Calu3 (cell line): ENCODE measurements at places on chromosomes 7 and 10. TPM values are rescaled to one million over a fixed set of nuclear protein-coding genes. Genes with fewer than 3 reads are reported as not detected.

GRCh38 chr10:74206746-74207145 is 55.7 kb downstream of the ADK start:
- H3K4me1 ChIP-seq, result peaks cover 16% of the 10 kb centered on the region
- no peak overlapping the region for H3K4me3 ChIP-seq
- peak; percentile 24 for DNase-seq
- H3K27ac ChIP-seq, result no peak overlapping the region
- H3K36me3 ChIP-seq, result peaks cover under 1% of the 10 kb centered on the region

DNA sequence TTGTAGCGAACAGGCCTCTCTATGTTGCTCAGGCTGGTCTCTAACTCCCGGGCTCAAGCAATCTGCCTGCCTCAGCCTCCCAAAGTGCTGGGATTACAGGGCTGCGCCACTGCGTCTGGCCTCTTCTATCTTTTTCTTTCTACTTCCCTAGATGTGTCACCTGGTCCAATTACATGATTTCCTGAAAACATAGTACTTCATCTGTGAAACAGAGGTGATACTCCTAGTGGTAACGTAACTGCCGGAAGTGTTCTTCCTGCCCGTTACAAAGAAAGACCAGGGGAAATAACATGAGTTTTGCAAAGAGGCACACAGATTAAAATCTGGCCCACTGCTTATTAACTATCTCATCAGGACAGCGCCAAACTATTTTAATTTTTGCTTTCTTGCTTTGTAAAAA is 18.4 kb upstream of the HGF start:
- DNase-seq, result no peak
- no peaks in the 10 kb centered on the region for H3K27me3 ChIP-seq
- no peak overlapping the region for H3K27ac ChIP-seq
- H3K36me3 ChIP-seq, result no peaks in the 10 kb centered on the region

DNA sequence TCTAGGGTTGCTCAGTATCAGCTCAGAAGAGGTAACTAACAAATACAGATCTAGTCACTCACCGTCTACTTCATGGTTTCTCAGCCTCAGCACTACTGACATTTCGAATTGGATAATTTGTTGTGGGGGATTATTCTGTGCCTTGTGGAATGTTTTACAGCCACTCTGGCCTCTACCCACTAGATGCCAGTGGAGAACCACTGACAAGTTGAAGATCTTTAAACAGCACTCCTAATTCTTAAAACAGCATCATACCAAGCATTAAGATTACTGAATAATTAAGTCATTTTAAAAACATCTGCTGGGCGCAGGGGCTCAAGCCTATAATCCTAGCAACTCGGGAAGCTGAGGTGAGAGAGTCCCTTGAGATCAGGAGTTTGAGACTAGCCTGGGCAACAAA is 82.6 kb downstream of the UPF2 start:
- DNase-seq, result no peak
- peaks cover 23% of the 10 kb centered on the region for H3K4me1 ChIP-seq
- H3K36me3 ChIP-seq, result peaks cover 21% of the 10 kb centered on the region
- H3K4me3 ChIP-seq, result no peak overlapping the region

DNA sequence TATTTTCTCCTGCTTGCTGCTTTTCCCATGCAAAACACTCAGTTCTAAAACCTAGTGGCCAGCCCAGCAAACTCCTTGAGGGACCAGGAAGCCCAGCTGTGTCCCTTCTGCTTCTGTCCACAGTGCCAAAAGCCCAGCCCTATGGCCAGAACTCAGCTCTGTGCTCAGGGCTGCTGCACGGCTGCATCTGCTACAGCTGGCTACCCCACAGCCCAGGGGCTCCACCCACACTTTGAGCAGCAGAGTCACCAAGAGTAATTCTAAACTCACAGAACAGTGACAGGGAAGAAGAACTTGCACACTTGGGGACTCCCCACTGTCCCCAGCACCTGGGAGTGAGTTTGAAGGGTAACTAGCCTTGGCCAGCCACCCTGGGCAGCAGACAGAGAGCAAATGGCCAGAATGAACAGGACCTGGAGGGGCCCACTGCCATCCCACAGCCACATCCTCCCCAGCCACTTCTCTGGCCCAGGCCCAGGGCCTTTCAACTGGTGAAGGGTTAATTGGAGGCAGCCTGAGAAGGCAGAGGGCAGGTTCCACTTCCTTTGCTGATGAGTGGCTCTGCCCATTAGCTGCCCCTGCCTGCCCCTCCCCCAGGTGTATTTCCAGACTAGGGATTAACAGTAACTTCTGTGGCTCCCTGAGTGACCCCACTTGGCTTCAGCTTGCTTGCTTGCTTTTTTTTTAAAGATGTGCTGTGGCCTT is 28.1 kb upstream of the TRIM8 start:
- no peaks in the 10 kb centered on the region for H3K36me3 ChIP-seq
- H3K27me3 ChIP-seq, result no peaks in the 10 kb centered on the region
- H3K4me3 ChIP-seq, result no peak overlapping the region
- no peak overlapping the region for H3K27ac ChIP-seq
- peaks cover 2% of the 10 kb centered on the region for H3K4me1 ChIP-seq
- no peak for DNase-seq

DNA sequence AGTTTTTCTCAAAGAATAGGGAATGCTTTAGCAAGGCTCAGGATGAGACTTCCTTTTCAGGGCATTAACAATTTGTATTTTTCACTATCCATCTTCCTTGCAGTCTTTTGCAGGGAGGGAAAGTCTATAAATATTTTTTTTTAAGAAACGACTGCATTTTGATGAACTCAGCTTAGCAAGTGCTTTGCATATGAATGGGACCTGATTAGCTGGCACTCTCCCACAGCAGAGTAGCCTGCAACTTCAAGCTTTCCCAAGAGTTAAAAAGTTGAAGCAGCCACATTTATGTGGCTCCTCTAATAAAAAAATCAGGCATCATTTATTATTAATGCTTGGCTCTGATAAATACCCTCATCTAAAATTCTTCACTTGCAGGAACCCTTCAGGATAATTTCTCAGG is 134.0 kb downstream of the GRID1 start:
- no peak for DNase-seq
- no peaks in the 10 kb centered on the region for H3K4me1 ChIP-seq
- H3K4me3 ChIP-seq, result no peak overlapping the region
- no peak overlapping the region for H3K27ac ChIP-seq

- no peak overlapping the region for H3K27ac ChIP-seq
- peaks cover 14% of the 10 kb centered on the region for H3K36me3 ChIP-seq
- no peak overlapping the region for H3K4me3 ChIP-seq
- H3K27me3 ChIP-seq, result no peaks in the 10 kb centered on the region
- peaks cover 35% of the 10 kb centered on the region for H3K4me1 ChIP-seq
Observed at GRCh38 chr7:95394370-95394769, 1.8 kb downstream of the PON3 start.

DNA sequence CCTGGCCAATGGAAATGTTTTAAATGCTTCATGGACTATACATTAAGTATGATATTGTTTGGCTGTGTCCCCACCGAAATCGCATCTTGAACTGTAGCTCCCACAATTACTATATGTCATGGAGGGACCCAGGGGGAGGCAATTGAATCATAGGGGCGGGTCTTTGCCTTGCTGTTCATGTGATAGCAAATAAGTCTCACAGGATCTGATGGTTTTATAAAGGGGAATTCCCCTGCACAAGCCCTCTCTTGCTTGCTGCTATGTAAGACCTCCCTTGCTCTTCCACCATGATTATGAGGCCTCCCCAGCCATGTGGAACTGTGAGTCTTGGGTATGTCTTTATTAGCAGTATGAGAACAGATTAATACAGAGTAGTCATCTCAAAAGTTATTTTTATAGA is 32.4 kb upstream of the GRB10 start:
- H3K4me1 ChIP-seq, result peaks cover 17% of the 10 kb centered on the region
- H3K4me3 ChIP-seq, result no peak overlapping the region
- H3K36me3 ChIP-seq, result no peaks in the 10 kb centered on the region
- DNase-seq, result no peak
- no peak overlapping the region for H3K27ac ChIP-seq

- no peaks in the 10 kb centered on the region for H3K36me3 ChIP-seq
- H3K4me1 ChIP-seq, result no peaks in the 10 kb centered on the region
- H3K27me3 ChIP-seq, result peaks cover 91% of the 10 kb centered on the region
- H3K4me3 ChIP-seq, result no peak overlapping the region
Observed at GRCh38 chr10:59269651-59270050, 92.7 kb downstream of the FAM13C start.

Gene HOXA5
- 8.3 and 10.6 TPM in 2 replicates for total RNA-seq

Gene ACTL6B
- not detected in 2 replicates for total RNA-seq

Gene ZPBP
- not detected in 2 replicates for total RNA-seq

Gene CPEB3
- 2.8 and 3.6 TPM in 2 replicates for total RNA-seq

Gene AGBL3
- total RNA-seq, result 5.4 and 6.3 TPM in 2 replicates

Gene SHTN1
- total RNA-seq, result 29.9 and 32.3 TPM in 2 replicates

Gene TRPV5
- total RNA-seq, result not detected in 2 replicates

Gene CPXM2
- not detected in 2 replicates for total RNA-seq
